ENCODE measurements at places on chromosomes 16 and 17. TPM values are rescaled to one million over a fixed set of nuclear protein-coding genes. Genes with fewer than 3 reads are reported as not detected.

GRCh38 chr17:2064147-2064489 is 9.2 kb downstream of the HIC1 start:
- DNase-seq, result peak; percentile 17

DNA sequence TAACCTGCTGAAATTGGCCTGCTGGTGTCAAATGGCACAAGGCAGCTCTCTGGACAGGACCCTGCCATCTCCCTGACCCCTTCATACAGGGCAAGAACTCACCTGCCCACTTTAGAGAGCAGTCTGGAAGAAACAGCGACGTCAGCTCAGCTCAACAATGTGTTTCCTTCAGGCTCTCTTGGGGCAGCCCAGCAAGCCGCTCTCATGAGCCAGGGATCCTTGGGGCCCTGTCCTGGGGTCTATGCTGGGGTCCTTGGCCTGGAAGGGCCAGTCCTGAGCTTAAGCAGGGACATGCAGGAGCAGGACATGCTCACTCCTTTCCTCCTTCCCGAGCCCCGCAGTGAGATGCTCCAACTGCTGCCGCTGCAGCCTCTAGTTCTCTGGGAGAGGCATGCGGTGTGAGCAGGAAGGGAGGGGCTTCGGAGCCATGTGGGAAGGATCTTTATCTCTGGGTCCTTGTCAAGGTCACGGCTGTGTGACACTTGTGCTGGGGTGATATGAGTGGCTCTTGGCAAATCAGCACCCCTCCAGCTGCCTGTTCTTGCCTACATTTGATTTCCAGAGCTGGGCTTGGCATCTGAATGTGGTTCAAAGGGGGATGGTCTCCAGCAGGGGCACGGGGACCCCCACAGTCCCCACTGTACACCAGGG is 3.4 kb downstream of the C1QTNF1 start:
- peak; percentile 64 for DNase-seq

DNA sequence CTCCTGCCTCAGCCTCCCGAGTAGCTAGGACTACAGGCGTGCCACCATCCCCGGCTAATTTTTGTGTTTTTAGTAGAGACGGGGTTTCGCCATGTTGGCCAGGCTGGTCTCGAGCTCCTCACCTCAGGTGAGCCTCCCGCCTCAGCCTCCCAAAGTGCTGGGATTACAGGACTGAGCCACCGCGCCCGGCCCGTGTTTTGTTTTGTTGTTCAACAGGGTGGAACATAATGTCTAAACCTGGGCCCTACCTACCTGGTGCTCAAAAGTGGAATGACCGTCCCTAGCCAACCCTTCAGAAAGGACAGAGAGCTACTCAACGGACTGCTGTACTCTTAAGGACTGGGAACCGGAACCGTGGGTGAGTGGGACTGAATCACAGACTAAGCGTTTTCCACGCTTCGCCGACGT is 772 bp upstream of the KIF22 start:
- no peak for DNase-seq

DNA sequence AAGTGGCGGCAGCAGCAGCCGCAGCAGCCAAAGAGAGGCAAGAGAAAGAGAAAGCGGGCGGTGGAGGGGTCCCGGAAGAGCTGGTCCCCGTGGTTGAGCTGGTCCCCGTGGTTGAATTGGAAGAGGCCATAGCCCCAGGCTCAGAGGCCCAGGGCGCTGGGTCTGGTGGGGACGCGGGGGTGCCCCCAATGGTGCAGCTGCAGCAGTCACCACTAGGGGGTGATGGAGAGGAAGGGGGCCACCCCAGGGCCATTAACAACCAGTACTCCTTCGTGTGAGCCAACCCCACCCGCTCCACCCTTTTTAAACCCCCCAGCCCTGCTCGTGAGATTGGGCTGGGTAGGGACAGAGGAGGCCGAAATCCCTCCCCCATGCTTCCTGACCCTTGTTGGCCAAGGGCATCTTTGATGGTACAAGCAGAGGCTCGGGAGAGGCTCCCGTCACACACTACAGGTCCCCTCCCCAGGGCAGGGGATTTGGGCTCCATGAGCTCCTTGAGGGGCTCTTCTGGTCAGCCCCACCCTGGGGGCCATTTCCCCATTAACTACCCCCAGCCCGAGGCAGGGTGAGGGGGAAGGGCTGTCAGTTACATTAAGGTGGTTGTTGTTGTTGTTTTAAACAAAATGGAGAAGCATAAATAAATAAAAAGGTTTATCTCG is 4.6 kb upstream of the ATP2A1 start:
- DNase-seq, result no peak

DNA sequence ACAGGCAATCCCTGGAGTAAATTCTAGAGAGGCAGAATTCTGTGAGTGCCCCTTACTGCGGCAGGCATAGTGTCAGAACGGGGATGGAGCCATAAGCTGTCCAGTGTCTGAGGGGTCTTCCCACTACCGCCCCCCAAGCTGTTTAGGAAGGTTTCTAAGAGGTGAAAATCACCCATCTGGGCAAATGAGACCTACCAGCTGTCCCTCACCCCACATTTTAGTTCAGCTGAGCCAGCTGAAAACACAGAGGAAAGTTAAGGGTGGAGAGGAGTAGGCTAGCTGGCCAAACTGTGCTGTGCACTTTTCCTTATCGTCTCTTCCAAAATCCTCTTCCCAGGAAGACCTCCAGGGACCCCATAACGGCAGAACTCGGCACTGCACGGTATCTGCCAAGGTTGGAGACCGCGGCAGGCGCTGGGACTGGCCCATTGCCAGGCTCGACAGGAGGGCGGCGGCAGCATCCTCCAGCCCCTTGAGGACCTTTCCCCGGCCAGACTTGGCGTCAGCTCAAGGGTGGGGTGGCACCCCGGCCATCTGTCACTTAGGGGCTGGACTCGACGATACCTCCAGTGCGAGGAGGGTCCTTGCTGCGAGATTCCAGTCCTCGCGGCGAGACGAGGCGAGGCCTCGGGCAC is 955 bp downstream of the ACLY start:
- DNase-seq, result peak; percentile 86

DNA sequence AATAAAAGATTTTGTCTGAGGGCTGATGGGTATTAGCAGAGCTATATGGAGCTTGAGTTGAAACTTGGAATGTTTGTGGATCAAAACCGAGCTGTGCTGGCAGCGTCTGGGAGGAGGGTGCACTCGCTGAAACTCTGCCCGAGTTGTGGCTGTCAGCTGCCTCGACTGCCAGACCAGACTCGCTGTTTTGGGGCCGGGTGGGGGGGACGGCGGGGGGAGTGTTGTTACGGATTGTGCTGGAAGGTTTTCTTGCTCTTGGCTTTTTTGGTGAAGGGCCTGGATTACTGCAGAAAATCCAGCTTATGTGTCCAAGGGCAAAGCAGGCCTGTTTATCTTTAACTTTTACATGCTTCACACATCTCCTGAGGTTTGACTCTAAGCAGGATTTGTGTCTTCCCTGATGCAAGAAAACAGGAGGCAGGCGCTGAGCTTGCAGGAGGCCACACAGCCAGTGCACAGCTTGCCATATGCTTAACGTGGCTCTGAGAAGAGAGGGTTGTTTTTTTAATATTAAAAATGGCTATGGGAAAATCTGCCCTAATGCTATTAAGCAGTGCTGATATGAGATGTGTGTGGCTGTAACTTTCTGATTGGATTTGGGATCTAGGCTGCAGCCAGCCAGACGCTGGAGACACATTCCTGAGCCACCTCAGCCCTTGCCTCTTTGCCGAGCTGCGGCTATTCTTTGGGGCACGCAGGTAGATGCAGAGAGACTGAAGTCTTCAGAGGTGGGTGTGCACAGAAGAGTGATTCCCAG is 20.5 kb upstream of the RPTOR start:
- DNase-seq, result no peak

Gene TP53TG3C
- total RNA-seq, result 0.42 TPM

Gene SGCA
- 155 TPM for total RNA-seq

Gene GSDMA
- total RNA-seq, result 0.52 TPM

Gene SPAG7
- 151 TPM for total RNA-seq

Data from left ventricle myocardium superior (tissue), 1 donor.